ENCODE measurements at places on chromosomes 2 and 18.

DNA sequence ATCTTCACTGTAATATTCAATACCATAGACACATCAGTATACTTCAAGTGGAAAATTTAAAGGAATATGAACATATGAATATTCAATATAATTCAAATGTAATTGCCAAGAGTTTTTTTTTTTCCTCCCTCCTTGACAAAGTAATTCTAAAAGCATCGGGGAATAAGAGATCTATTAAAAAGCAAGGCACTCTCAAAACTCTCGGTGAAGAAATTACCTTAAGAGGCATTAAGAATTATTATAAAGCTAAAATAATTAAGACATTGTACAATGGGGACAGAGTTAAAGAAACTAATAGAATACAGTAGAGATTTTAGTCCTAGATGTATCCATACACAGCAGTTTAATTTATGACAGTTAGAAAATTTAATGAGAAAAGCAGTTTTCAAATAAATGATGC, 390.0 kb upstream of the SLC8A1 start:
- DNase-seq = no peak

DNA sequence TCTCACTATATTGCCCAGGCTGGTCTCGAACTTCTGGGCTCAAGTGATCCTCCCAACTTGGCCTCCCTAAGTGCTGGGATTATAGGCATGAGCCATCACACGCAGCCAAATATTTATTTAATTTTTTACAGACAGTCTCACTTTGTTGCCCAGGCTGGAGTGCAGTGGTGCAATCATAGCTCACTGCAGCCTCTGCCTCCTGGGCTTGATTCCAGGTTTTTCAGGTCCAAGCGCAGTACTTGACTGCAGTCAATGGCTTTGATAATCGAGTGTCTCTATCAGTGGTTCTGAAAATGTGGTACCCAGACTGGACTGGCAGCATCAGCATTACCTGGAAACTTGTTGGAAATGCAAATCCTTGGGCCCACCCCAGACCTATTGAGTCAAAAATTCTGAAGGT, 63.1 kb downstream of the PLB1 start:
- no peak for DNase-seq

GRCh38 chr18:46868169-46868921, 49.0 kb downstream of the PIAS2 start:
- DNase-seq = no peak

DNA sequence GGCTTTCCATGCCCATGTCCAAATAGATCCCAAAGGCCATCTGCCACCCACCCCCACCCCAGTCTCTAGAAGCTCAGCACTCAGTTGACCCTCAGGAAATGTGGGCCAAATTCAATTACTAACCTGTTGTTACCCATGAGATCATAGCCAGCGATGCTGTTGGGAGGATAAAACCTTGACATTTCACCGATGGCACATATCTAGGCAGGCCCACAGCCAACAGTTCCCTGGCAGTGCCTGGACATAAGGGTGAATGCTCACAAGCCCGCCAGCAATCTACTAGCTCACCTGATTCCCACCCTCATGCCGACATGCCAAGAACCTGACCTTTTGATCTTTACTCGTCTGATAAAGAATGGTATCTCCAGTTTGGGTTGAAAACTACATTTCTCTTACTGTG, 11.8 kb upstream of the ACOXL start:
- DNase-seq = no peak

- DNase-seq = no peak
Measured at GRCh38 chr2:33411765-33412164, 64.7 kb upstream of the RASGRP3 start.
